ENCODE measurements at places on chromosomes 1 and 21. TPM values are rescaled to one million over a fixed set of nuclear protein-coding genes. Genes with fewer than 3 reads are reported as not detected.
A peak's percentile ranks its signal among the peaks of the same experiment; 100 is the strongest.

DNA sequence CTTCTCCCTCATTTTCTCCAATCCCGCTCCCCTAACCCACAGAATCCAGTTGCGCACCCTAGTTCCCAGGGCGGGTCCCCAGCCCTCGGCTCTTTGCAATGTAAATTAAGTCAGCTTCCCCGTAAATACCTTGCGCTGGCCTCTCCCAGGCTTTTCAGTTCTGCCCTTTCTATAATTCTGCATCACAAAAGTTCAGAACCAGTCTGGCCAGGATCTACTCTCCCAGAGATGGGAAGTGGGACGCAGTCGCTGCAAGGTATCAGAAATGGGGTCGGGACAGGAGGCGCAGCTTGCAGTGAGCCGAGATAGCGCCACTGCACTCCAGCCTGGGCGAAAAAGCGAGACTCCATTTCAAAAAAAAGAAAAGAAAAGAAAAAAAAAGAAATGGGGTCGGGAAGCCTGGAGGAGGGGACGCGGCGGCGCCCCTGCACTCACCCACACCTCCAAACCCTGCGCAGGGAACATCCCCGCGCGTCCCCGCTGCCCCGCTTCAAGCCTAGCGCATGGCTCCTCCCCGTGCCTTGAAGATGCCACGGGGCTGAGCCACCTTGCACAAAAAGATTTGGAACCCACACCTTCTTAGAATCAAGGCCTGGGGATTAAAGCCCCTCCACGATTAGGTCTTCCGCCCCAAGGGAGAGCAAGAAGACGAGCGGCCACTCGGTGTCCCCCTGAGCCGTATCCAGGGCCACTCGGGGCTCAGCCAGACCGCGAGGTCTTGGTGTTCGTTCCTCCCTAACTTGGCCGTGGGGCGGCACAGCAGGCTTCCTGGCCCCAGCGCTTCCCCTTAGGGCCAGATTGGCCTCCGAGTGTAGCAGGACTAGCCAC is 27.2 kb upstream of the ITLN2 start:
- no peak for DNase-seq

GRCh38 chr21:40051801-40052200 is 184.6 kb downstream of the PCP4 start:
- DNase-seq = no peak

DNA sequence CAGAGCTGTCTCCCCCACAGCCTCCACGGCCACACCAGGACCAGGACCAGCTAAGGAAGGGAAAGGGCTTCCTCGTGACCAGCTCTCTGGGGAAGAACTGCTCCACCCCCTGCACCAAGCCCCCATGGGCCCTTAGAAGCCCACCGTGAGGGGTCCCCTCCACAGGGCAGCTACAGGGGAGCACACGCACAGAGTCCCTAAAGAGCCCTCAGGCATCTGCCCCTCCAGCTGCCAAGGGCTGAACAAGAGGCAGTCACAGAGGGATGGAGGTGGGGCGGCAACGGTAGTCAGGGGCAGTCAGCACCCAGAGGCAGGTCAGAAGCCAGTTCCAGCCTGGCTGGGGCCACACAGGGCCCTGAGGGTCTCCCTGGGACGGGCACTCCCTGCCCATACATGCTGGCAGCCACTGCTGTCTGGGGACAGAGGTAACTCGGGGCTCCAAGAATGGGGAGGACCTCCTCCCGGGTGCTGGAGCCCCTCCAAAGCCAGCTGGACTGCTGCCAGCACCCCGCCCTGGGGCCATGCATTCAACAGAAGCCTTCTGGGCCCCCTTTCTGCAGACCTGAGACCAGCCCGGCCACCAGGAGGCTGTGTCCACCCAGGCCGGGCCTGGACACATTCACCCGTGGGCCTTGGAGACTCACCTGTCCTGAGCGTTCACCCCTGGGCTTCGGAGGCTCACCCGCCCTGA is 18.7 kb downstream of the SLC19A1 start:
- DNase-seq = no peak

GRCh38 chr1:4771721-4772120 is 117.3 kb downstream of the AJAP1 start:
- no peak for DNase-seq

- no peak for DNase-seq
Observed at GRCh38 chr1:53505401-53505800, 46.2 kb downstream of the DMRTB1 start.

GRCh38 chr1:89598450-89599331 is 34.2 kb upstream of the LRRC8C start:
- peak; percentile 57 for DNase-seq

The C8A gene
- total RNA-seq = not detected

GRCh38 chr1:241499910-241500309 is 19.6 kb downstream of the FH start:
- peak; percentile 40 for DNase-seq

The ZFP69 gene
- total RNA-seq = 4.0 TPM

GRCh38 chr1:111201275-111202090 is 1.0 kb upstream of the DENND2D start:
- no peak for DNase-seq

GRCh38 chr1:44682883-44683265 is 8.4 kb downstream of the ARMH1 start:
- DNase-seq = no peak

GRCh38 chr1:62271948-62272728 is 47.1 kb downstream of the KANK4 start:
- DNase-seq = peak; percentile 20

- DNase-seq = no peak
Observed at GRCh38 chr1:39689635-39690034, 1.6 kb downstream of the HPCAL4 start.

The NR5A2 gene
- 0.23 TPM for total RNA-seq

- DNase-seq = peak; percentile 73
Observed at GRCh38 chr1:239858057-239858456, 233.6 kb upstream of the FMN2 start.

GRCh38 chr1:30672661-30673060 is 50.7 kb downstream of the MATN1 start:
- DNase-seq = no peak

DNA sequence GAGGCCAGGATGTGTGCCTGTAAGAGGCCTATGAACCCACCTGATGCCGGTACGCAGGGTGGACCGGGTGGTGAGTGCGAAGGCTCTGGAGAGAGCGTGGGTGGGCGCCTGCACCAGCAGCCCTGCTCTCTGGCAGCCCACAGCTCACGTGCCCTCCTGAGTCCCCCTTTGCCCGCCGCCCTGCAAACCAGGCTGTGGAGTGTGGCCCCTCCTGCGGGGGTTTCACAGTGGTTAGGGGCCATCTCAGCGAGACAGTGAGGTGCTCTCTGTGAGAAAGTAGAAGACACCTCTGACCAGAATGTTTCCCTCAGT is 22.3 kb downstream of the RHBG start:
- no peak for DNase-seq

GRCh38 chr21:14711287-14711686 is 165.2 kb upstream of the SAMSN1 start:
- DNase-seq = no peak

The B3GALT2 gene
- not detected for total RNA-seq

The ALDH4A1 gene
- 2.5 TPM for total RNA-seq

DNA sequence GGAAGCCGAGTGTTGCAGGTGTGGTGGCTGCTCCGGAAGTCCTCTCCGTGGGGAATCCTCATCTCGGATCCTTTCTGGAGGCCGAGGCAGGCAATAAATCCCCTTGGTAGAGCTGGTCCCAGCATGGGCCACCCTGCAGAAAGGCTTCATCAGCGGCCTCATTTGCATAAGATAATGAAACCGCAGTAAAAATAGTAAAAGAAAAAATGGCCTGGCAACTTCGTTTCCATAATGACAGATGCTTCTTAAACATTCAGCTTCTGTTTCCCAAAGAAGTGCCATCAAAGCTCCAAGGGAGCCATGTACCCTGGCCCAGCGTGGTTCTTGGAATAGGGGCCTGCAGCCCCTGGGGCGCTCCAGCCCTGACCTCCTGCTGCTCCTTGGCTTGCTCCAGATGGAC is 244.1 kb downstream of the GRIK3 start:
- no peak for DNase-seq

GRCh38 chr1:82317671-82318070 is 516.9 kb downstream of the ADGRL2 start:
- DNase-seq = peak; percentile 71

The LRRC53 gene
- not detected for total RNA-seq

The CHIT1 gene
- total RNA-seq = not detected

DNA sequence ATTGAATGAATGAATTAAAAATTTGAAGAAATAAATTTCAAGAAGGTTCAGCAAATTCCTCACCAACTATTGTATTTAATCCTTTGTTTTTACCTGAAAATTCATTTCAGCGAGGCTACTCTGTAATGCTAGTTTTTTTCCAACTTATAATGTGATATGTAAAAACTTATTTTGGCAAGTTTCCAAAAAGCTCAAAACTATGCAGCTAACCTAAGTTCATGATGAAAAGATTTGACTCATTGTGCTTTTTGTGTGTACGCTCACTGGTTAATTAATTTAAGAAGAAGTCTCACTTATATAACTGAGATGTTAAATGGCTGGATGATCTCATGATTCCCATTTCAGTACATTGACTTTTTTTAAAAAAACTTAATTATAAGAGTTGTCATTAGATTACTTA is 196.0 kb upstream of the SAMSN1 start:
- DNase-seq = no peak

DNA sequence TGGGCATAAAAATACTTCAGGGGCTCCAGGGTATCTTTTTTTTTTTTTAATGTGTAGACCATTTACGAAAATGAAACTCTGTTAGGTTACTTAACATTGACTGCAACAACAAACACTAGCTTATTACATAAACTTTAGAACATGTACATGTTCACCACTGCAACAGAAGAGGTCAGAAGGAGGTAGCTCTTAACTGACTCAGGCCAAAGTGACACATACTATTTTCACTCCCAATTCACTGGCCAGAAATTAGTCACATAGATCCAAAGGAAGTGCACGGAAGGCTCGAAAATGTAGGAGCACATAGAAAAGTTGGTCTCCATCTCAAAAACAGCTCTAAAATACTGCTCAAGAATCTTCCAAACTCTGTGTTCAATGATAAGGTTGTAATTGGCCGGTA is 107.2 kb downstream of the AKT3 start:
- DNase-seq = peak; percentile 86

The UBIAD1 gene
- 21.2 TPM for total RNA-seq

The SYCP1 gene
- not detected for total RNA-seq

GRCh38 chr1:156664046-156664766 is 13.0 kb downstream of the NES start:
- no peak for DNase-seq

- no peak for DNase-seq
Observed at GRCh38 chr1:67174716-67175284, 8.5 kb downstream of the IL23R start.

DNA sequence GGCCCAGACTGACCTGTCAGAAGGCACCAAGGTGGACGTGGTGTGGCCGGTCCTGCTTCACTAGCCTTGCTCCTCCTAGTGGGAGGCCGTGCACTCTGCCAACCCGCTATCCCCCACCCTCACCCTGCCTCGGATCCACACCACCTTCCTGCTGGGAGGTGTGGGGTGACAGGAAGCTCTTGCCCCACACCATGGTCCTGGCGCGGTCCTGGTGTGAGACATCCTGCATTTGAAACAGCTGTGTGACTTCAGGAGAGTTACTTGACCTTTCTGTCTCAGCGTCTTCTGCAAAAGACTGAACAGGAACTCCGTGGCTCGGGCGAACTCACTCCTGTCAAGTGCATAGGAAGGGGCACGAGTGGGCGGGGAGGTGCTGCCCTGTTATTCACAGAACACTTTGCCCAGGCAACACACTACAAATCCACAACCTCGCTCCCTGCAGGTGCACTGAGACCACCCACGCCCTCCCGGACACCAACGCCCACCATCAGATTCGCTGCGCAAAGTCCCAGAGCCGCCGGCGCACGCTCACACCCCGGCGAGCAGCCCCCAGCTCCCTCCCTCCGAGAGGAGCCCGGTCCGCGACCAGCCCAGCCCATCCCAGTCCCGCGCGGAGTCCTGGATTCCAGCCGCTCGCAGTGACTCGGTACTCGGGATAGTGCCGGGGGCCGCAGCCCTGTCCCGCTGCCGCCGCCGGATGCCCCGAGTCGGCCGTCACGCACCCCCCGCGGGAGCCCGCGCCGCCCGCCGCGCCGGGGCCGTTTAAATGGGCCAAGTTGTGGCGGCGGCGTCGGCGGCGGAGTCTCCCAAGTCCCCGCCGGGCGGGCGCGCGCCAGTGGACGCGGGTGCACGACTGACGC is at the start of gene SAMD11:
Gene SAMD11 (plus strand): TSS at position 793 of the 860 bp plus-strand sequence. CDS start 509 bp downstream, outside the sequence.
- peak; percentile 58 for DNase-seq

The CELA2B gene
- total RNA-seq = not detected

- peak; percentile 51 for DNase-seq
Observed at GRCh38 chr1:6523566-6523965, 30.7 kb downstream of the NOL9 start.

The KRTAP19-3 gene
- total RNA-seq = not detected

DNA sequence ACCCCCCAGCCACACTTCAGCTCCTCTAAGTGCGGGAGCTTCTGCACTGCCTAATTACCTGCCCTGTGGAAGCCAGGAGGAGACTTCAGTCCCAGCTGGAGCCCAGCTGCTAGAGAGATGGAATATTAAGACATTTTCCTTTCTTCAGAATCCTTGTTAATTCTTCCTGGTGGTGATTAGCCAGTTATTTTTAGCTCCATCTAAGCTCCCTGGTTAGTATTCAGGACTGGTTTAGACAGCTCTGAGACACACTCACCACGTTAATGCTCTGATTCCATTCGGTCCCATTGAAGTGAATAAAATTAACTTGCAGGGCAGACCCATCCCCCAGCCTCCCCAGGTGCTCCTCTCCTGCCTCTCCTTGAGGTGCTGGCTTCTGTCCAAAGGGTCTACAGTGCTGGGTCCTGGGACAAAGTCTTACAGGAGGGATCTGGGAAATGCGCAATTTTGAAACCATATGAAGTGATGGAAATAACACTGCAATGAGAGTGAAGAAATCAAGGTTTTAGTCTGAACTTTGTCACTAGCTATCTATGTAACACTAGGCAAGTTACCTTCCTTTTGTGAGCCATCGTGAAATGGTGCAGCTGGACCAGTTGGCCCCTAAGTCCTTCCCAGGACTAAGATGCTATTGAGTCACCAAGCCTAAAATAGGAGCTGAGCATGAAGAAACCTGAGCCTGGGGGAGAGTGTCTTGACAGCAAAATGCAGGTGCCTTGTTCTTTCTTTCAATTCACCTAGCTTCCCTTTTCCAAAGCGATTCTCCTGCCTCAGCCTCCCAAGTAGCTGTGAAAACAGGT is 117.4 kb upstream of the ATP1A1 start:
- DNase-seq = no peak

DNA sequence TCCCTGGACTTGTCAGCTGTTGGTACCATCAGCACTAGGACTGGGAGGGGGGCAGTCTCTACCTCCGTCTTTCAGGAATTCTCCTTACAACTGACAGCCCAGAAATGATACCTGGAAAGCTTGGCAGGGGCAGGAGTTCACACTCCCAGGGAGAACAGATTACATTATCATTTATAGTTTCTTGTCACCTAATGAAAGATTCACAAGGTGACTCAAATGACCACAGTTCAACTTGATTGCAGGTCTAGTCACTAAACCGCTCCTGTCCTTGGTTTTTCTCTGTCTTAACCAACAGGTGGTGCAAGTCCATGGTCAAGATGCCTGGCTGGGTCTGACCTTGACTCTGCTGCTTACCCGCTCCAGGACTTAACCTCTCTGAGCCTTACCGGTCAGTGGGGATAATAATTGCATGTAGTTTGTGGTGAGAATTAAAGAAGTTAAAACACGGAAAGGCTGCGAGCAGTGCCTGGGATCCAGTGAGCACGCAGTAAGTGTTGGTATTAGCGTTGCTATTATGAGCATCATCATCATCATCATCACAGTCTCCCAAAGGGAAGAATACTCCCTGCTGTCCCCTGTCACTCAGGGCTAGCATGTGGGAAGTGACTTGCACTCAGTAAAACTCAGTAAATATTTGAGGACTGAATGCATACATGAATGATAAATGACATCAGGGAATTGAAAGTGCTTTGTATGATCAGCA is 125.3 kb upstream of the CD34 start:
- no peak for DNase-seq
